ENCODE measurements at places on chromosomes 1 and 21. TPM values are rescaled to one million over a fixed set of nuclear protein-coding genes. Genes with fewer than 3 reads are reported as not detected.
A peak's percentile ranks its signal among the peaks of the same experiment; 100 is the strongest.

GRCh38 chr1:201938440-201939035 lies 7.8 kb downstream of the LMOD1 start:
- no peak for DNase-seq

ITLN1 gene
- total RNA-seq, result 0.41 TPM

VASH2 gene
- 0.28 TPM for total RNA-seq

MED8 gene
- 32.1 TPM for total RNA-seq

DNA sequence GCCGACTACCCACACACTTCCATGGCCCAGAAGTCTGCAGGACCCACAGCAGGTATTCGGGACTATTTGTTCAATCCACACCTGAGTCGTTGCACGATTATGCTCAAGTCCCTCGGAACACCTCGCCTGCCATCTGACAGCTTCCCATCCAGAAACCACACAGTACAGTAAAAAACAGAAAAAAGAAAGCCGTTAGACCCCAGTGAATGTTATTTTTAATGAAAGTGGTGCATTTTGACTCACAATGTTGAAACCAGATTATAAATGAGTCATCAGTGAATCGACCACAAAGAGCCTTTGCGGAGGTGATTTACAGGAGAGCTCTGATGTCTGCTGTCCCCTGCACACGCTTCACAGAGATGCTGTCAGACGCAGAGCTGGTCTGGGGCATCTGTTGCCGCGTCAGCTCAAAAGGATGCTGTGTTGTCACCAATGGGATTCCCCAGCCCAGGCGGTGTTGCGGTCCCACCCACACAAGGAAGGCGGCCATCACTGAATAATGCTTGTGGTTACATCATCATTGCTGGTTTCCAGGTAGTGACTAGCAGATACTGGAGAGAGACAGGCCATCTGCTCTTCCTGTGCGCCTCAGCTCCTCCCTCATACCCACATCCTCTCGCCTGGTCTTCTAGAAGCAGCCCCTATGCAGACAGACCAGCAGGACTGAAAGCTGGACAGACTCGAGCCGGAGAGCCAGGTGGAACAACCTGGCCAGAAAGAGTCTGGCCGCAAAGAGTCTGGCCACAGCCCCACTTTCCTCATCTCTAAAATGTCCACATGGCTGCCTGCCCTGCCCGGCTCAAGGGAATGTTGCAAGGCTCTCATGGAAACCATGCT lies 116.8 kb downstream of the TOMM20 start:
- peak; percentile 34 for DNase-seq

DNA sequence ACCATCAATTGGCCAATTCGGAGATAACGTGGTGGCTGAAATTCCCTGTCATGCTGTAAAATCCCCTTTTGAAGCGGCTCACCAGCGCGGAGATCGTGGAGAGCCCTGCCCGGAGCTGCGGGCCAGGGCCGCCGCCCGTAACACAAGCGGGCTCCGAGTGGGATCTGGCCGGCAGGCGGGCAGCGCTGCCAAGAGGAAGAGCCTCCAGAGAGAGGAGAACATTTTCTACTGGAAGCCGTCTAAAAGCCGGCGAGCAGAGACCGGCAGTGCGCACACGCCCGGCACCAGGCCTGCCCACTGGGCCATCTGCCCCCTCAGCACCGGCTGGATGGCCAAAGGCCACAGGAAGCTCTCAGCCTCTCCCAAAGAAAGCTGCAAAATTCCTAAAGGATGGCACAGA lies 15.5 kb downstream of the SSBP3 start:
- DNase-seq, result no peak

GRCh38 chr1:230498704-230499103 lies 72.6 kb upstream of the PGBD5 start:
- no peak for DNase-seq

GRCh38 chr1:40078512-40079333 lies 18.3 kb downstream of the PPT1 start:
- peak; percentile 42 for DNase-seq

DIO1 gene
- total RNA-seq, result not detected

DNA sequence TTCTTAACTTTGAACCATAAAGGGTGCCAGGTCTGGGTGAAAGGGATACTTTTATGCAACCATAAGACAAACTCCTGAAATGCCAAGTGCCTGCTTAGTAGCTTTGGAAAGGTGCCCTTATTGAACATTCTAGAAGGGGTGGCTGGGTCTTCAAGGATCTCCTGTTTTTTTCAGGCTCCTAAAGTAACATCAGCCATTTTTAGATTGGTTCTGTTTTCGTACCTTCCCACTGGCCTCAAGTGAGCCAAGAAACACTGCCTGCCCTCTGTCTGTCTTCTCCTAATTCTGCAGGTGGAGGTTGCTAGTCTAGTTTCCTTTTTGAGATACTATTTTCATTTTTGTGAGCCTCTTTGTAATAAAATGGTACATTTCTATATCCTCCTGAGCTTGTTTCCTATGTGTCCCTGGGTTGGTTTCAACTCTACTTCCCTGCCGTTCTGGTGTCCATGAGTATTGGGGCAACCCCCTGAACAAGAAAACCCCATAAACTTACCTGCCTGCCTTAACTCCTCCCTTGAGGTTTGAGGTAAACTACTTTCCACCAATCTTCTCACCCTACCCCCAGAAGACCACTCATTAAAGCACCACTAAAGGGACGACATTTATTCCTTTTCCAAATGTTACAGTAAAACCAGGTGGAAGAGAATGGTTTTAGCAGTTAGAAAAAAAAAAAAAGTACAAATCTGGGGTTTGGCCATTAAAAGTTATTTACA lies 2.6 kb downstream of the MARCKSL1 start:
- no peak for DNase-seq

- DNase-seq, result no peak
Measured at GRCh38 chr1:173112129-173112528, 61.4 kb upstream of the TNFSF18 start.

ELAPOR1 gene
- total RNA-seq, result 1.1 TPM

- no peak for DNase-seq
Measured at GRCh38 chr1:212864201-212864600, 6.1 kb downstream of the FLVCR1 start.

DNA sequence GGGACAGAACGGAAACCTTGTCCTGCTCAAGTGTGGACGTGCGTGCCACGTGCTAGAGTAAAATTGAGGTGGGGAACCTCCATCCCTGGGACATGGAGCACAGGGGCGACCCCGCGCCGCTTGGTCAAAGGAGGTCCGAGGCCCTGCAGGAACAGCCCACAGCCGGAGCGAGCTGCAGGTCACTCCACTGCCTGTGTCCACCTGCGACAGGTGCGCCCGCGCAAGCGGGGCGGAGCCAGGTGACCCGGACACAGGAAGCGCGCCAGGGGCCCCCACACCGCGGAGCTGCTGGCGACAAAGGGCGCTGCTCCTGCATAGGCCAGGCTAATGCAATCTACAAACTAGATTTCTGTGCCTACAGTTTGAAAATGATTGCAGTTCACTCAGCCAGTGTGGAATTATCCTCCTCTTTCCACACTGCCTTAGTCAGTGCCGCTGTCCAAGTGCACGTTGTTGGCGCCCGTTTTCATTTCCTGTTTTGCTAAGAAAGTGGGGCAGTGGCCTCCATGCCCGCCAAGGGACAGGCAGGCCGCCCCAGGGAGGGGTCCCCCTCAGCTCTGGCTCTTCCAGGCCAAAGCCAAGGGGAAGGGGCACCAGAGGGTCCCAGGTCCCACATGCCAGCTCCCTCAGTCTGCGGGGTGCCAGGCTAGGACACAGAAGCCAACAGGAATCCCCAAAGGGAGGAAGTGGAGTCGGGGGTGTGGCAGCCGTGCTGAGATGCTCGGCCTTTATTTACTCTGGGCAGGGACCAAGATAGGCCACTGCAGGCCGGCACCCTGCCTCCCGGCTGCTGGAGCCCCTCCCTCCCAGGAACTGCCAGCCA lies 4.3 kb upstream of the NADK start:
- DNase-seq, result no peak

TRAF3IP3 gene
- 1.4 TPM for total RNA-seq

- DNase-seq, result no peak
Measured at GRCh38 chr1:91684481-91685196, 184.0 kb downstream of the CDC7 start.

CKS1B gene
- 27.2 TPM for total RNA-seq

DNA sequence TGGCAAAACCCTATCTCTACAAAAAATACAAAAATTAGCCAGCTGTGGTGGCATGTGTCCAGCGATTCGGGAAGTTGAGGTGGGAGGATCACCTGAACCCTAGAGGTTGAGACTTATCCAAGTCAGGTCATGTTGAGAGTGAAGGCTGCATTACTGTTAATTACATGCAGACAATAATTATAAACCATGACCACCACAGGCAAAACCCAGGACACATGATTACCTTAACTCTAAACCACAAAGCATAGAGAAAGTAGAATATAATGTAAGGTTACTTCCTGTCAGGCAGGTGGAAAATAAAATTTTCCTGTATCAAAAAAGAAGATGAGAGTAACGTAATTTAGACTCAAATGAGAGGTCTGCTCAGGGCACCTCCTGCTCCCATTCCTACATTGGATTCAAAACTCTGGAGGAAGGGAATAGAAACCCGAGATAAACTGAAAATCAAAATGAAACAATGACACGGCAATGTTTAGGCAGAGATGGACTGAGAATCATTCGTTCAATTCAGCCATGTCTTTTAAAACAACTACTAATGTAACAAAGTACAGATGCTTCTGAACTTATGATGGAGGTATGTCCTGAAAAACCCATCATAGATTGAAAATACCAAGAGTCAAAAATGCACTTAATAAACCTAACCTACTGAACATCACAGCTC lies 33.6 kb downstream of the RGS8 start:
- no peak for DNase-seq
